ENCODE measurements at places on chromosomes 6 and 20.
A peak's percentile ranks its signal among the peaks of the same experiment; 100 is the strongest.

GRCh38 chr6:166855416-166855815, 100.9 kb downstream of the RNASET2 start:
- DNase-seq: no peak

DNA sequence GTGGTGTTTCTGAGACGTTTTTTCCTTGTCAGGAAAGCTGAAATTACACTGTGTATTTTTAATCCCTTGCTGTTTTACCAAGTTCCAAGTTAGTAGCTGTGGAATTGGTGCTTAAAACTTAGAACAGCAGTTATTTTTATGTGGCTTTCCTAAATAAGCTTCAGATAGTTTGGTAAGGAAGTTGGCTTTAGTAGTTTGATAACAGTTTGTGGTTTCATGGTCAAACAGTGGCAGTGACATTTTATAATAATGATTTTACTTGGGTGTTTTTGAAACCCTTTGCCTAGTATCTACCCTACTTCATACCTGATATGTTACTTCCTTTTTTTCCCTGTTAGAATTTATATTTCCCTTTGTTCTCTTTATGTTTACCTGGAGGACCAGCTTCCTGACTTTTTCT, 164.9 kb downstream of the JARID2 start:
- DNase-seq: no peak

GRCh38 chr6:109322825-109323224, 59.4 kb downstream of the CD164 start:
- DNase-seq: no peak

- DNase-seq: no peak
These were observed 571.6 kb upstream of the NOX3 start for GRCh38 chr6:156027248-156027626.

GRCh38 chr6:23339268-23339667, 769.9 kb downstream of the HDGFL1 start:
- no peak for DNase-seq

- DNase-seq: peak; percentile 86
These were observed 38.0 kb downstream of the TNFAIP3 start for GRCh38 chr6:137904822-137905617.

DNA sequence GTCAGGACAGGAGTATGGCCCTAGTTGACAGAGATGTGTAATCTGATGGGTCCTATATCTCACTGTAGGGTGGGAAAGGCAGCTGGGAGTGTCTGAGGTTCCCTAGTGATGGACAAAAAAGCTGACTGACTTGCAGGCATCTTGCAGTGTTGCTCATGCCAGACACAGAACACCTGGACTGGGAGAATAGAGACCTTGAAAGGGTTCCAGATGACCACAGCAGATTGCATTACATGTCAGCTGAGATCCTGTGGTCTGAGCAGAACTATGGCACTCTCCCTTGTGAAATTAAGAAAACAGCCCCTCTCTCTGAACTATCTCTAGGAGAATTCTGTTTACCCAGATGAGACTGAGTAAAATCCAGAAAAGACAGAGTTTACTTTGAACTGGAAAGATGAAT, 212.6 kb upstream of the MAN1A1 start:
- no peak for DNase-seq

- peak; percentile 34 for DNase-seq
These were observed 127.5 kb downstream of the PKHD1 start for GRCh38 chr6:51959744-51960383.

GRCh38 chr20:59117526-59117925, 46.1 kb upstream of the ZNF831 start:
- no peak for DNase-seq

- DNase-seq: no peak
These were observed 242.5 kb downstream of the PREX1 start for GRCh38 chr20:48585061-48585870.

GRCh38 chr20:43537921-43538877, 20.6 kb upstream of the SGK2 start:
- peak; percentile 65 for DNase-seq

- DNase-seq: no peak
These were observed 49.1 kb upstream of the PTPRT start for GRCh38 chr20:43238833-43239232.

GRCh38 chr20:32316667-32317066, 39.2 kb downstream of the KIF3B start:
- no peak for DNase-seq

Data from activated T-cell treated with anti-CD3 and anti-CD28 coated beads, Interleukin-2, amount 50 U/mL, for 24 hours (primary cell).